ENCODE measurements at places on chromosomes 4 and X.

- peak; percentile 79 for DNase-seq
Observed at GRCh38 chrX:154368630-154369448, 5.6 kb downstream of the FLNA start.

- no peak for DNase-seq
Observed at GRCh38 chrX:105173071-105173470, 47.4 kb downstream of the TEX13A start.

DNA sequence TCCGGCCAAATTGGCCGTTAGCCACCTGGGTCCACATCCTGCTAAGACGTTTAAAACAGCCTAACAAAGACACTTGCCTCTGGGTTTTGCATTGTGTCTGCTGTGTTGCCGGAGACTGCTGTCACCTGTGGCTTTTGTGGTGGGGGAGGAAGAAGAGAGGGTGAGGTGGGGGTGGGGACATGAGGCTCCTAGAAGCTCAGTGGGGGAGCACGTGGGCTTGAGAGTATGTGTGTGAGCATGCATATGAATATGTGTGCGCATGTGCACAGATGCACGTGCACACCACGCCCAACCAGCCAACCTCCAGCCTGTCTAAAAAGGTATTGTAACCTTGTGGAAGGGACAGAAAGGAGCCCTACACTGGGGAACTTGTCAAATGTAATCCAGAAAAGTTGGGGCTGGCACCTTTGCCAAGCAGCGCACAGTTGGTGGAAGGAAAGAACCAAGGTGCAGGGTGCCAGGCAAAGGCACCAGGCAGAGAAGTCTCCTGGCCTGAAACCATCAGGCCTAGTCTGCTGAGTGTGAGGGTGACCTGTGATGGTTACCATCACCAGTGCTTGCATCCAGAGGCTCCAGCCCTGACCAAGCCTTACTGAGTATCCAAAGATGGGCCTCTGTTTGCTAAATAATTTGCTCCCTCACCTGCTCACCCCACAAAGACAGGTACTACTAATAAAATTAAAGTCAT lies 10.1 kb upstream of the SASH3 start:
- DNase-seq = no peak

DNA sequence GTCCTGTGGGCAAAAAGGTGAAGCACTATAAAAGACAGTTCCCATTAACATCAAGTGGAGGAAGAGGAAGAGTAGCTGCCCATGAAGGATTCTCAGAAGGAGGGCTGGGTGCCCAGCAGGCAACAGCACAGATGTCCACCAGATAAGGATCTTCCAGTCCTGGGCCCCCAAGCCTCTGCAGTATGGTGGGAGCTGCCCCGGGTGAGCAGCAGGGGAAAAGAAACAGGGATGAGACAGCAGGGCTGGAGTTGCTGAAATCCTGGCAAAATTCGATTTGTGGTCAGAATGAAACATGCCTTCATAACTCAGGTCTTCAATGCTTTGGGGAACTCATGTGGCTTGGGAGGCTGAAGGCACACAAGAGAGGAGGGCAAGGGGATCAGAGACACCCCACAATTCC lies 94.6 kb downstream of the RASL11B start:
- no peak for DNase-seq

DNA sequence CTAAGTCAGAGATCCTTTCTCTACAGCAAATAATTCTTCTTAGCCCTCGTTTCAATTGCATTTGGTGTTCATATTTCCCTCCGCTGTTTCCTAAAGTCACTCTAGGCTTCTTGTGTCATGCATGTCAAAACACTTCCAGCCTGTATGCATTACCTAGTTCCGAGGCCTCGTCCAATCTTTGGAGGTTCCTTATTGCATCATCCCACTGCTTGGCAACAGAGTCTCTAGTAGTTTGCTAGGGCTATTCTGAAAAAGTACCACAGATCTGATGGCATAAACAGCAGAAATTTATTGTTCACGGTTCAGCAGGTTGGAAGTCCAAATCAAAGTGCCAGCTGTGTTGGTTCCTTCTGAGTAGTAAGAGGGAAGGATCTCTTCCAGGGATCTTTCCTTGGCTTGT lies 5.9 kb downstream of the H2BW2 start:
- no peak for DNase-seq

DNA sequence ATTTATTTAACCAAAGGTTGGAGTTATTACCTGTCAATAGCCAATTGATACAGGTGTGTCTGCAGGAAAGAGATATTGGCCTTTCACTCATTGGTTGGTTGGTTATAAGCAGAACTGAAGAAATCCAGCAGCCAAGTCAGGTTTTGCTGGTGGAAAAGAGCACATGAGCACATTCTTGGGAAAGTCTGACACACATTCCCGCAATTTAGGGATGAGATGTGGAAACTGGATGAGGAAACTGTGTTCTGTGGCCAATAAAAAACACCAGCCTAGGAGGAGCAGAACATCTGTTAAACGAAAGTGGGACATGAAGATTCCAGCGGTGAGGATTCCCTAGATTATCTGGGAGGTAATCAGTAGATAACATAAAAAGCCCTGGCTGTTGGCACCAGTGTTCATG lies 567.4 kb upstream of the CPEB2 start:
- DNase-seq = no peak

- no peak for DNase-seq
Observed at GRCh38 chrX:42459735-42460134, 318.2 kb downstream of the PPP1R2C start.

- DNase-seq = no peak
Observed at GRCh38 chrX:153889123-153889522, 3.1 kb upstream of the L1CAM start.

DNA sequence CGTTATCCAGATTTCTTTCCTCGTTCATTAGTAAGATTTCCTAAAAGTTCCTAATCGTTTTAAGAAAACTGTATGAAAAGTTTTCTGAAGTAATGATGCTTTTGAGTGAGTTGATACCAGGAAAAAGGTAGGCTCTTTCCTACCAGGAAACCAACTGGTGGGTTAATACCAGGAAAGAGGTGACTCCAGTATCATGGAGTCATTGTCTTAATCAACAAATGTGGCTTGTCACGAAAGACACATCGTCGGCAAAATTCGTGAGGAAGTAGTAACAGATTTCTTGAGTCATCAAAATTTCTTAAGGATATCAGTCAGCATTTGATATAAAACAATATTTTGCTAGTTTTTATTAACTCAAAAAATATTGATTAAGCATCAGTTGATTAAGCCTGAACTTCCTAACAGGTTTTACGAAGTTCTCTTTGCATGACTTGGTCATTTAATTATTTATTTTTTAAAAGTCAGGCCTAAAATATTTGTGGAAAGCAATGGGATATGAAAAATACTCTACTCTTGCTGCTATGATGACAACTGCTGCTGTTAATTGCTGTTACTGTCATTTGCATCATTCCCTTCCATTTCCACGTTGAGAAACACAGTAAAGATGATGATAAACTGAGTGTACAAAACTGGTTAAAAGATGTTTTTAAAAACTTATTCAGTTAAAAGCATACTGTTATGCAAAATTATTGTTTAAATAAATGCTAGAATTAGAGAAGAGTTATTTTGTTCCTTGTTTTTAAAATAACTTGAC lies 3.2 kb upstream of the PPBP start:
- no peak for DNase-seq

GRCh38 chrX:58025979-58026378 lies 115.7 kb upstream of the ZXDA start:
- DNase-seq = no peak

- DNase-seq = no peak
Observed at GRCh38 chr4:84931961-84932360, 34.5 kb downstream of the WDFY3 start.

- no peak for DNase-seq
Observed at GRCh38 chr4:79851625-79852304, 221.3 kb downstream of the ANTXR2 start.
